A549 treated with GW870086 at 1 μM for 4 hours (cell line): ENCODE measurements at places on chromosomes 6 and 20. TPM values are rescaled to one million over a fixed set of nuclear protein-coding genes. Genes with fewer than 3 reads are reported as not detected.

Gene PIGT
- total RNA-seq, result 88.3 to 102 TPM (median 98.9 TPM) in 5 replicates

Gene FOXF2
- 17.4 to 22.0 TPM (median 21.4 TPM) in 5 replicates for total RNA-seq

Gene DEFB124
- not detected in 5 replicates for total RNA-seq

Gene DLK2
- total RNA-seq, result 5.1 to 7.8 TPM (median 6.8 TPM) in 5 replicates

Gene EEF1A2
- 140 to 176 TPM (median 147 TPM) in 5 replicates for total RNA-seq

Gene MYL9
- 15.9 to 26.5 TPM (median 17.6 TPM) in 5 replicates for total RNA-seq

Gene HUS1B
- 0.13 to 0.38 TPM (median 0.30 TPM) in 4 of 5 replicates, not detected in the other for total RNA-seq

Gene ZSWIM1
- total RNA-seq, result 4.8 to 6.4 TPM (median 5.8 TPM) in 5 replicates

Gene FAM217A
- not detected in 5 replicates for total RNA-seq

Gene TFAP2B
- total RNA-seq, result not detected in 5 replicates

Gene CD93
- 0.02 to 0.03 TPM in 2 of 5 replicates, not detected in the others for total RNA-seq

Gene CST9
- total RNA-seq, result not detected in 5 replicates

Gene SLC22A16
- not detected in 5 replicates for total RNA-seq

Gene ZBP1
- total RNA-seq, result 0.13 TPM in 1 of 5 replicates, not detected in the others

Gene OPRM1
- total RNA-seq, result not detected in 5 replicates

Gene ELOVL4
- total RNA-seq, result 1.4 to 1.8 TPM (median 1.6 TPM) in 5 replicates

Gene TRIM15
- total RNA-seq, result not detected in 5 replicates

Gene GTSF1L
- total RNA-seq, result not detected in 5 replicates

Gene PTK6
- 2.5 to 3.1 TPM (median 2.9 TPM) in 5 replicates for total RNA-seq

Gene SPTLC3
- 0.06 to 0.21 TPM (median 0.09 TPM) in 3 of 5 replicates, not detected in the others for total RNA-seq

Gene TNF
- 0.16 TPM in 1 of 5 replicates, not detected in the others for total RNA-seq

Gene CLIC5
- total RNA-seq, result 0.10 TPM in 1 of 5 replicates, not detected in the others

Gene KHDC1
- total RNA-seq, result 2.7 to 3.9 TPM (median 3.7 TPM) in 5 replicates

Gene LRRC1
- total RNA-seq, result 4.7 to 6.3 TPM (median 5.8 TPM) in 5 replicates

Gene KIAA1755
- 0.13 to 0.18 TPM (median 0.14 TPM) in 4 of 5 replicates, not detected in the other for total RNA-seq

Gene EFCAB8
- not detected in 5 replicates for total RNA-seq

Gene TRIM31
- 0.33 to 1.4 TPM (median 0.83 TPM) in 5 replicates for total RNA-seq
